ENCODE measurements at places on chromosomes 7 and 10.

DNA sequence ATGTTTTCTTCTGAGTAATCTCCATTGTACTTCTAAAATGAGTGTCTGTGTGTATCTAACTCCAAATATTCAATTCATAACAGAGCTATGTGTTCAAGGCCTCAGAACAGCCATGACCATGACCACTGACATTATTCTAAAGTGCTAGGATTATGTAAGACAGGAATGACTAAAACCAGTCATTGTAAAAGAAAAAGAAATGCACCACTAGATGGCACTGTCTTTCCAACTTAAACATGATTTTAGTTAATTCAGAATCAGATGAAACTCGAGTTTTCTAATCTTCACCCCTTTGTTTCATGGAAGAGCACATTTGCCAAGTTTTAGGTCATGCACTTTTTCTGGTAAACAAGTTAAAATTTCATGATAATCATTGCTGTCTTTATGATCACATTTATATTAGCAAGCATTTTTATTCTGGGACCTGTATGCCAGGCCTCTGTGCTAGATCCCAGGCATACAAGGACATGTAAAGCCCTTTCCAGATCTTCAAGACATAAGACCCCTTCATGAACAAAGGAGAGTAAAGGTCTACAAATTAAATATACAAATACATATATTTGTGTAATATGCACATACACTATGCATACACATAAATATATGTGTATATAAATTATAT, 26.1 kb upstream of the RSU1 start:
- DNase-seq: peak; percentile 1

DNA sequence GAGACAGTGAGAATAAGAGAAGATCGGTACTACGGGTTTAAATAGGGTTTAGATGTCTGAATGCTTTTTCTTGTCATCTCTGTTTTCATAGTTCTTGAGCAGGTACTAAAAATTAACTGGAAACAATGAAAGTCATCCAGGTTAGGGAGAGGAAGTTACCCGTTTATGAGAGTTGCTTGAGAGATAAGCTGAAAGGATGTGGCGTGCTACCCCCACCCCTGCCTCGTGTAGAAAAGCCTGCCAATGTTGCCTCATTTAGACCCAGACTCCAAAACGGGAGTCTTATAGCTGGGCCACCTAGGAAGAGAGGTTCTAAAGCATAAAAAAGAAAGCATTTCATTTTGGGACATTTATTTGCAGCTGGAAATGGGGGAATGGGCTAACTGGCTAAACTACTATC, 10.2 kb downstream of the AKR1C4 start:
- DNase-seq: no peak

GRCh38 chr7:13849163-13849892, 140.1 kb downstream of the ETV1 start:
- no peak for DNase-seq

DNA sequence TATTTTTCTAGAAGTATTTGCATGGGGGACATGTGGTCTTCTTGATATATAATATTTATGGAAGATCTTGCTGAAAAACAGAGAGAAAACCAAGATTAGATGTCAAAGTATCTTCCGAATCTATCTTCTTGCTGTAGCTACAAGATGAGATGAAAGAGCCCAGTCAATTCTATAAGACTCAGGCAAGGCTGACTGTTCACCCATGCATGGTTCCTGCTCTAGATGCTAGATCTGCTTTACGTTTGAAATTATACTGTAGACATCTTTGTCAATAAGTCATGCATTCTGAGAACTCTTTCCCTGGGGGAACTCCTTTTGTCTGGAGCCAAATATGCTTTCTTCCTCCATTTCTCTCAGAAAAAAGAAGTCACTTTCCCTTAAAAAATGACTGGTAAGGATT, 1292.0 kb downstream of the XPNPEP1 start:
- no peak for DNase-seq

DNA sequence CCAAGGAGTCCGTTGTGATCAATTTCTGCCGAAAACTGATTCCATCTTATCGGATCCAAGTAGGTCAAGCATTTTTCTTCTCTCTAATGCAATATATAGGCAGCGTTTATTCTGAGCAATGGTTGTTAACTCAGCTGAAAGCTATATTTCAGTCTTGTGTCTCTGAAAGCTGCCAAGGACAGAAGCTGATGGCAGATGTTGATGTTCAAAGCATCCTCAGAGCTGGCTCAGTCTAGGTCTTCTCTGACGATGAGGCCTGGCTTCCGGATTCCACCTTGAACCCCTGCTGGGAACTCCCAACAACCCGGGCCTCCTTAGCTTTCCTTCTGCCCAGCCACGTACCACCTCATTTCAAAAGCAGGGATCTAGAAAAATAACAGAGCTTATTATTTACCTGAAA, 863.6 kb downstream of the NRG3 start:
- no peak for DNase-seq

- peak; percentile 8 for DNase-seq
These were observed 35.3 kb downstream of the BLNK start for GRCh38 chr10:96236090-96236478.

DNA sequence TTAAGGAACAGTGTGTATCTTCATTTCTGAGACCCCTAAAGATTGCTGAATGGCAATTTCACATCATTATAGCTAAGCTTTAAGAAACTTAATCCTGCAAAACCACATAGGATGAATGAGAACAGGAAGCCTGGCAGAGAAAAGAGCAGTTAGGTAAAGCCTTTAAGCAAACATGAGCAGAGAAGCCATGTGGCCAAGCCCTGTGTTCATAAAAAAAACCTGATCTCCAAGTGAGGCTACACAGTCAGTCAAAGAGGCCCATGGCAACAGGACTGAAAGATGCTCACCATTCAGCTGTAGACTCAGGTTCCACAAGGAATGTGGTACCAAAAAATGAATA, 9.3 kb downstream of the LIPA start:
- DNase-seq: no peak

DNA sequence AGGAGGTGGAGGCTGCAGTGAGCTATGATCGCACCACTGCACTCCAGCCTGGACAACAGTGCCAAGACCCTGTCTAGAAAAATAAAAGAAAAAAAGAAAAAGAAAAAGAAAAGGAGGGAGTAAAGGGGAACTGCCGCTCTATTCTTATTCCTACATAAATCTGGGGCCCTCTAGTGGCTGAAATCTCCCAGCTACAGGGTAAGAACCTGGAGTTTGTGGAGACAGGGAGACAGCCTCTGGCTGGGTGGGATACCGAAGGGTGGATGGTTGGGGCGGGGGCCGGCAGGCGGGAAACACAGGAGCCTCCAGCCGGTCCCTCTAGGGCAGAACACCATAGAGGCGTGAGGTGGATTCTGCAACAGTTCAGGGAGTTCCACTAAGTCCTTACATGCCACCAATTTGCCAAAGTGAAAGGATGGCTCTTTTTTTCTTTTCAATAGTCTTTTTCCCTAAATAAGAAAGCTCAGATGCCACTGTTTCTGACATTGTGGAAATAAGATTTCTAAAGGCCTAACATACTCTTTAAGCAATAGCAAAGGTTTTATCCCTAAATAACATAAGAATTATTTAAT, 117.3 kb downstream of the SVIL start:
- DNase-seq: no peak

GRCh38 chr10:44399659-44400451, 15.0 kb upstream of the CXCL12 start:
- no peak for DNase-seq

- DNase-seq: no peak
These were observed 765.3 kb downstream of the REEP3 start for GRCh38 chr10:64286533-64286932.

DNA sequence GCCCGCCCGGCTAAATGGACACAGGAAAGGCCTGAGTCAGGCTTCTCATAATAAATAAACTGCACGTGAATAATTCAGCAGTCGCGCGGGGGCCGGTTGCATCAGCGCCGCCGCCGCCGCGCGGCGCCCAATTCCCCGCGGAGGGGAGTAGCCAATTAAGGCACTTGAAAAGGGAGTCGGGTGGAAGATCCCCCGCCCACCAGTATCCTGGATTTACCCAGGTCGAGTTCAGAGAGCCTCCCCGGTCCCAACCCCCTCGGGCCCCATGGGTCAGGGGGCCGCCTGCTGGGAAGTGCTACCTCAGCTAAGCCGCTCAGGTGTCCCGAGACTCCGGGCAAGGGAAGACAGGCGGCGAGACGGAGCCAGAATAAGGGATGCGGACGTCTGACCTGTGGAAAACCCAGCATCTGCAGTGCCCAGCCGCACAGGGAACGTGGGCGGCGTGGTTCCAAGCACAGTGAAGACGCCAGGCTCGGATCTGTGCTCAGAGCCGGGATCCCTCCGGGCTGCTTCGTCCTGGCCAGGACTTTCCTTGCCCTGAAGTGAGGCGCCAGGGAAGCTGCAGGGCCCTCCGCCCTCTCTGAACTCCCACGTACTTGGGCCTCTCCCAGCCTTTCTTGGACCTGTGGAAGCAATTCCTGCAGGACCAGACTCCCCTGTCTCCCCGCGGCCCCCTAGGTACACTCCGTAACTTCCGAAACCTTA, 7.3 kb upstream of the LBX1 start:
- DNase-seq: no peak

DNA sequence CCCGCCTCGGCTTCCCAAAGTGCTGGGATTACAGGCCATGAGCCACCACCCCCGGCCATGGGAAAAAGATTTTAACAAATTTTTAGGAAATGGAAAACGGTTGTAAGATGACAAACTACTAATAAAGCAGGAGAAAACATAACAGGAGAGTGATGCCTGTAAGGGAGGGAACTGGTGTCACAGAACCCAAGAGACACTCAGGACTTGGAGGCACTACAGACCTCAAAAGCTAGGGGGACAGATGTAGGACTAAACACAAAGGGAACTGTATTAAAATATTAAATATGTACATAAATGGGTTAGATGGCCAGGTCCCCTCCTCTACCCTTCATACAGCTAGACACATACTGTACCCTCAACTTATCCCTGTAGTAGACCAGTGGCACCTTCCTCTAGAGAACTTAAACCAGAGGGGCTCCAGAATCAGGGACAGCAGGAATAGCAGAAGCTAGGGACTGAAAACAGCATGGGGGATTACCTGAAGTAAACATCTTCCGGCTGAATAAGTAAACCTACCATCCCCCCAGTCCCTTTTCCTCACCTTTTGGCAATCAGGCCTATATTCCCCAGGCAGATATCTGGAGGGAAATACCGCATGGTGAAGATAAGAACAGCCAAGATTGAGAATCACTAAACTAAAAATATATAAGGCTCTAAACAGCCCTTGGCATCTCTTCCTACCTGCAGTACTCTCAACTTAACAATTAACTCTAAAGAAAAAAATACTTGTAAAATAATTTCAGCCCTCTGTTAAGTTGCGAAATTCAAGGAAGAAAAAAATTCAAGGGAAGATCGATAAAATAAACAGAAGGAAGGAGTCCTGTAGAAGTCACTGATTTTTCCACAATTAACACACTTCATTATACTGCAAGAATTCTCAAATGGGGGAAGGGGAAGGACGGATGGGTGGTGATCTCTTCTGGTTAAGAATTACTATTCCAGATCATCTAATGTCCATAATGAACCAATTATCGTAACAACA, 15.5 kb downstream of the TM9SF3 start:
- DNase-seq: no peak

DNA sequence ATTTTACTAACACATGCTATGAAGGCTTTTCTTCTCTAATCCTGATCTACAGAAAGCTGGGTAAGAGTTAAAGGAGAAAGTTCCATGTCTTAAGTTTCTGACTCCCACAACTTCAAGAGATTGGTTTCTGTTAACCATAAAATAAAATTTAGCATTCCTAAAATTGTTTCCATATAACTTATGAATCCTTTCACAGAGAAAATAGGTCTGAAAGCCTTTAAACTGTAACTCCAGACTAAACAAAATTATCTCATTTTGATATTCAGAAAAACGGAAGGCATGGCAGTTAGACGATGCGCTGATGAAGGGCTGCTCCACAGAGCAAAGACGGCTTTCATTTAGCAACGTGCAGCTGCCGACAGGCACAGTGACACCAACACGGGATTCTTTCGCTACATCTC, 133.3 kb downstream of the SLC25A13 start:
- DNase-seq: no peak

GRCh38 chr10:79322616-79323543, 24.4 kb upstream of the PPIF start:
- peak; percentile 38 for DNase-seq

GRCh38 chr10:129932751-129933433, 31.2 kb downstream of the EBF3 start:
- DNase-seq: no peak

GRCh38 chr7:128425850-128426249, 16.1 kb upstream of the IMPDH1 start:
- DNase-seq: no peak

DNA sequence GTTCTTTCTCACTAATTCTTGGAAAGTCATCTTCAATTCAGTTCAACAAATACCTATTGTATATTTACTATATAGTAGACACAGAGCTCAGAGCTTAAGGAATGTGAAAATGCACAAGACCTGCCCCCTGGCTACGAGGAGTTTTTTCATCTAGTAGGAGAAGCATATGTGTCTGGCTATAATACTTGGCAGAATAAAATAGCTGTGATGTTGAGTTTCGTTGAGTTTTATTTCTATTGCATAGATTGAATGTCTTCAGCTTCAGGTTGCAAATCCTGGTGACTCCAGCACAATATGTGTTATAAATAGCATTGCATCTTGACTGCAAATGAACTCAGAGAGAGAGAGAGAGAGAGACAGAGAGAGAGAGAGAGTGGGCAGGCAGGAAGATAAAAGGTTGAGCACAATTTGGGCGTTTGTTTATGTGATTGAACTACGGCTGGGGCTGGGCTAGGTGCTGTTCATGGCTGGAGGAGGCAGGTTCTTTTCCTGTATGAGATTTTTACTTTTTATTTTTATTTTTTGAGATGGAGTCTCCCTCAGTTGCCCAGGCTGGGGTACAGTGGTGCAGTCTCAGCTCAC, 229.6 kb downstream of the GALNT17 start:
- no peak for DNase-seq

- DNase-seq: no peak
These were observed 2.1 kb downstream of the FAM170B start for GRCh38 chr10:49131507-49132361.

GRCh38 chr10:3538656-3539531, 246.1 kb downstream of the KLF6 start:
- DNase-seq: no peak
